ENCODE measurements at places on chromosomes 5 and 9.

DNA sequence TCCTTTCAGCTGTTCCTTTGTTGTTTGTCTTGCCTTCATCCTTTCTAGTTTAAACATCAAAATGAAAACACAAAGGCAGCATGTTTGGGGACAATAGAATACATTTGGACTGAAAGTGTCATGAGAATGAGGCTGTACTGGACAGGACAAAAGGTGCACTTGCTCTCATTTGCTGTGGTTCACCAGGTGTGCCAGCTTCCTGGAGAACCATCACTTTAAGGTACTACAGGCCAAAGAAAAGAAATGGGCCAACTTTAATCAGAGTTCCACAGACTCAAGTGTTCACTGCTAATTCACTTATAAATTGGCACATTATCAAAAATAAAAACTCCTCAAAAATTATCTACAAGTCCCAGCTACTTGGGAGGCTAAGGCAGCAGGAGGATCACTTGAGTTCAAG, 53.8 kb downstream of the ABHD17B start:
- DNase-seq = no peak

DNA sequence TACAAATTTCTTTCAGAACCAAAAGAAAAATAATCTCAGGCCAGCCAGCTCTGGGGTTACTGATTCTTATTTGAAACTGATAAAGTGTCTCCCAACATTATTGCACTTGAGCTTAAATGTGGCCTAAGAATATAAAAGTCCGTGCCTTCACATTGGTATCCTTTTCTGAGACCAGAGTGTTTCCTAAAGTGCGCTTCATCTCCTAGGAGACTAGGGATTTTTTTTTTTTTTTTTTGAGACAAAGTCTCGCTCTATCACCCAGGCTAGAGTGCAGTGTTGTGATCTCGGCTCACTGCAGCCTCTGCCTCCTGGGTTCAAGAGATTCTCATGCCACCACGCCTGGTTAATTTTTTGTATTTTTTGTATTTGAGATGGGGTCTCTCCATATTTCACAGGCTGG, 23.6 kb upstream of the KCNIP1 start:
- DNase-seq = no peak

DNA sequence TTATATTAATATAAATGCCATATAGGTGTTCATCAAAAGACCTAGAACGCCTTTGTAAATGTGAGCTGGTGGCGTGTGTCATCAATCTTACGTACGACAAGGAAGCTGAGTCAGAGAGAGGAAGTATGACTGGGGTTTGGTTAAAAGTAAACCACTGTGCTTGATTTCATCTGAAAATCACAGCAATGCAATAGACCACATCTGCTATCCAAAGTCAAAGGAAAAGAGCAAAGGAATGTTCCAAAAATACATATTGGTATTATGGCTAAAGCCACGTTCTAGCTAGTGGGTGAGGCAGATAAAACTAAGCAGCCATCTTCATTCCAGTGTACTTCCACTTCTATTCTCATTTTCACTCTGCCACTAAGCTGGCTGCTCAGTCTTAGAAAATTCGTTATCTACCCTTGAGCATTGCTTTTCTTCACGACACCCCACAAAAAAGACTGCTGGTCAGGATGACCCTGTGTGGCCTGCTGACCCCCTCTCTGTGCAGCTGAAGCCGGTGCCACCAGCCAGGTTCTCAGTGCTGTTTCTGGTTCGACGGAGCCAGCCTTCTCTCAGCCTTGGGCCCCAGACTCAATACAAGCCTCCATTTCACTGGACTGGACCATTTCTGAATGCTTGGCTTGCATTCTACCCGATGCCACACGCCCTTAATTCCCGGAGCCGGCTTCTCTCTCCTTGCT, 23.8 kb downstream of the SHC3 start:
- DNase-seq = peak; percentile 54

- peak; percentile 18 for DNase-seq
These were observed 677 bp upstream of the TXNDC15 start for GRCh38 chr5:134873494-134873893.

DNA sequence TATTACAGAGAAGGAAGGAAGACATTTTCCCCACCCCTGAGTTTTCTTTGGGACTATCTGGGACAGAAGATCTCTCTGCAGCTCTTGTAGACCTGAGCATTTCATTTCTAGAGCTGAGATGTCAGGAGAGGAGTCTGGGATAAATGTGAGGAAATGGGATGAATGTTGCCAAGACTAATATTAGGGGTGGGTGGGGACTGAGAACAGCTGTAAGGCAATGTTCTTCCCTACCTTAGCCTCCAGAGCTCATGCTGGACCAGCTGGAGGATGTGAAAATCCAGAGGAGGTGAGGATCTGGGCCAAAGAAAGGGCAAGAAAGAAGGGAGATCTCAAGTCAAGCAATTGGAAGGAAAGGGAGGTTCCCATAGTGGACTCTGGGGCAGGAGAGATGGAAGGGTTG, 23.1 kb upstream of the FOXD1 start:
- no peak for DNase-seq

DNA sequence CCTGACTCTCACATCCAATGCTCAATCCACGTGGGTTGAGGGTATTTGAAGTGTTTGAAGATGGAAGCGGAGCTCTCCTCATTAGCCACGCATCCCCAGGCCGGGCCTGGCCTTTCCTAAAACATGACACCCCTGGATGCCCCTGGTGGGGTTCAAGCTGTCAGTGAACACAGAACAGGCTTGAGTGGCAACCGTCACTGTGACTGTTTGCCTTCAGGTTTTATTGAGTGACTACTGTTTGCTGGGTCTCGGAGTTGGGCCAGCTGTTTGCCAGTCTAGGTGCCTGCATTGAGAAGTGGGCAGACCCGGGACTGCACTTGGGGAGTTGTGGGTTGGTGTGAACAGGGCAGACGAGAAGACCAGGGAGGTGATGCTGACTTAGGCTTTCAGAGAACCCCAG, 7.8 kb upstream of the OLFM1 start:
- DNase-seq = no peak

DNA sequence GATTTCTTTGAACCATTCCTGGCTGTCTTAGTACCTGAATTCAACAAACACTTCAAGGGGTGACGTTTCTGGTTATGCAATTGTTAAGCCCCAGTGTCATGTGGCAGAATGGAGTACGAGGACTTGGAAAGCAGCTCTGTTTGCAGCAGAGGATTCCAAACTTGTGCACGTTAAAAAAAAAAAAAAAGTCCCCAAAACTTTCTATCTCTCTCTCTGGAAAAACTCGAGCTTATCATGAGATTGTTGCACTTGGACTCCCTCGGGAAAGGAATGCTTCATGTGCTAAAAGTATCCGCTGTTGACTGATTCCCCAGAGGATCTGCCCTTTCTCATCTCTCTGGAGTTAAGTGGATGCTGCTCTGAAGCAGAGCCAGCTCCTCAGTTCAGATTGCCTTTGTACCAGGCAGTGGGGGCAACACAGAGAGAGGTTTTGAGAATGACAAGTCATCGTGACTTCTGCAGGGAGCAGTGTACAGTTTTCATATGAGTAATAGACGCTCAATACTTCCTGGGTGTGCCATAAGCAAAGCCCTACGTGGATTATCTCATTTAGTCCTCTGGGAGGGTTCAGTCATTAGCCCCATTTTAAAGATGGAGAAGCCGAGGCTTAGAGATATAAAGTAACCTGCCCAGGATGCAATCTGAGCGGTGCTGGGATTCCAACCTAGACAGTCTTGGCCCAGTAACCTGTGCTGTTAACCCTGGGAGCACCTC, 28.1 kb downstream of the TMOD1 start:
- no peak for DNase-seq

DNA sequence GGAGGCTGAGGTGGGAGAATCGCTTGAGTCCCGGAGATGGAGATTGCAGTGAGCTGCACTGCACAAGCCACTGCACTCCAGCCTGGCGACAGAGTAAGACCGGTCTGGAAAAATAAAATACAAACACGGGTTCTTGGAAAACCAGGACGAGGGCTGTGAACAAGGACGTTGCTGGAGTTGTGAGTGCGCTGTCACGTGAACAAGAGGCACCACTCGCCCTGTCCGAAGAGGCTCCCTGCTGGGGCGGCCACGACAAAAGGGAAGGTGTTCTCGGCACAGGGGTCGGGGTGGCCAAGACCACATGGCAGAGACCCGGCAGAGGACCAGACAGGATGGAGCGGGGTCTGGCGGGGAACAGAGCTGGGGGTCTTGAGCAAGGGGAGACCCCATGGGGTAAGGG, 30.6 kb upstream of the UBAC1 start:
- no peak for DNase-seq

GRCh38 chr5:151671950-151672349, 14.8 kb downstream of the SPARC start:
- DNase-seq = no peak

GRCh38 chr5:110441035-110441434, 285.4 kb downstream of the TMEM232 start:
- DNase-seq = peak; percentile 44

DNA sequence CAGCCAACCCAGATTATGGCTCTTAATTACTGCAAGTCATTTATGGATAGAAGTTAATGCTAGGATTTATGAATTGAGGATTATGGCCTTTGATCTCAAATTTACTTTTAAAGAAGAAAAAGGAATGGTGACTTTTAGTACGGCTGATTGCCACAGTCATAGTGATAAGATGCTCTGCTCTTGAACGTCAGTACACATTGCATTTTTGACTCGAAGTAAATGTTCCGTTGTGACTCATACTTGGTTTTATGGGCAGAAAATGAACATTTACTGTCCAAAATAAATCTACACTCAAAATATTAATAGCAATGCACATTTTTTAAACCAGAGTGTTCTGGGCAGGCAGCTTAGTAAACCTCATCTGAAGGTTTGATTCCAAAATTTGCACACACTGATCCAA, 830 bp downstream of the ADAMTSL1 start:
- DNase-seq = no peak

DNA sequence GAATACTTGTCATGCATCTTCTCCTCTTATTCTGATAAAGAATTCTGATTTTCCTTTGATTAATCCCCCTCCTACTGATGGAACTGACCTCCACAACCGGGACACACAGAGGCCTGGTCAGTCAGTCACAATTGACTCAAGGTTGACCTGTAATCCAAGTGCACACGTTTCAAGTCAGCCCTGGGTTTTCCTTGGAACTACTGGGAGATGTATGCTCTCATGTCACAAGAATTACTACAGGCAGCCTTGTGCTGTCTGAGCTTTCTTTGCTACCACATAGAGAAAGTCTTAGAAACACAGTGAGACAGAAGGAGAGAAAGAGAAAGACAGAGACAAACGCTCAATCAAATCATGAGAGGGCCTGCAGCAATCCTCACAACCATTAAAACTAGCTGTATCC, 345.8 kb downstream of the PDE4D start:
- DNase-seq = no peak

DNA sequence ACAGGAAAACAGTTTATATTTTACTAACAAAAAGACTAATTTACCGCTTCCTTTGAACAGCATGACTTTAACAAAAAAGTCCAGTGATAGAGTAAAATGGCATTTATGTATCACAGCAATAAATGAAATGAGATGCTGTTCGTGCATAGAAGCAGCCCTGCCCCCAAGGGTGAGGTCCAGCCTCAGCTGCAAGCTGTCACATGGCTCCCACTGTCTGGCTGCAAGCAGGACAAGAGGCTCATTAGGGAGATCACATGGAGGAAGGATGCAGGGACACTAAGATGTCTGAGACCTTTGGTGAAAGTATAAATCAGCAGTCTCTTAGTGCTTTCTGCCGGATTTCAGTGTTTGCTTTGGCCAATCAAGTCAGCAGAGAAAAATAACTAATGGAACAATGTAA, 23.0 kb downstream of the GDNF start:
- no peak for DNase-seq

DNA sequence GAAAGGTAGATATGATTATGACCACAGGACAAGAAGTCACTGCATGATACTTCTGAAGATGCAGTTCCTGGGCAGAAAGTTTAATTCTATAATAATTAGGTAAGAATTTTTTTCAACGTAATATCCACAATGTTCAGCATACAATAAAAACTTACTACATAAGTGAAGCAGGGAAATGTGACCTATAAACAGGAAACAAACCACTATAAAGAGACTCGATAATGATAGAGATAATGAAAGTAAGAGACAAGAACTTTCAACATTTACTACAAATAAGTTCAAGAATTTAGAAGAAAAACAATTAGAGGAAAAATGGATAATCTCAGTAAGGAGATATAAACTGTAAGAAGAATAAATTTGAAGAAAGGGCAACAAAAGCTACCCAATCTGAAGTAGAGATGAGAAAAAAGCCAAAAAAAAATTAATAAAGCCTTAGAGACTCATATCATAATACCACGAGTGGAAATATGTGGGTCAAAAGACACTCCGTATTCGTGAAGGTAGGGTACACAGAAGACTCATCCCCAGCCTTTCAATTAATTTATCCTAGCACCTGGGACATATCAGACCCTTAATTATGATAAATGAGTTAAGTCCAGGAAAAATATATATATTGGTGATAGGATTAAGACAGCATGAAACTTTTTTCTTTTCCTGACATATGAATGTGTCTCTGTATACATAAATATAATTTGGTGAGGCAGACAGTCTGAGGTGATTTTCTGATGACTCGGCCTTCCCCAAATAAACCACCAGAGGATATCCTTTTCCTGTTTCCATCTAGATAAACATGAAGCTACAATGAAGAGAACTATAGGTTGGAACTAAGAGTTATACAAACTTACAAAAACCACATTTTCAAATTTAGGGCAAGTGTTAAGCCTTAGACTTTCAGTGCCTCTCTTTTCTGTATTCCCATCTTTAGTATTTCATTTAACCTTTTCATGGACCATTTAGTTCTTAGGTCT, 120.4 kb downstream of the RAPGEF6 start:
- peak; percentile 78 for DNase-seq

GRCh38 chr9:114424126-114424525, 36.3 kb upstream of the AKNA start:
- DNase-seq = no peak

GRCh38 chr5:141760193-141760592, 78.2 kb upstream of the ARAP3 start:
- DNase-seq = no peak

GRCh38 chr5:169812786-169813185, 167.5 kb downstream of the INSYN2B start:
- no peak for DNase-seq

DNA sequence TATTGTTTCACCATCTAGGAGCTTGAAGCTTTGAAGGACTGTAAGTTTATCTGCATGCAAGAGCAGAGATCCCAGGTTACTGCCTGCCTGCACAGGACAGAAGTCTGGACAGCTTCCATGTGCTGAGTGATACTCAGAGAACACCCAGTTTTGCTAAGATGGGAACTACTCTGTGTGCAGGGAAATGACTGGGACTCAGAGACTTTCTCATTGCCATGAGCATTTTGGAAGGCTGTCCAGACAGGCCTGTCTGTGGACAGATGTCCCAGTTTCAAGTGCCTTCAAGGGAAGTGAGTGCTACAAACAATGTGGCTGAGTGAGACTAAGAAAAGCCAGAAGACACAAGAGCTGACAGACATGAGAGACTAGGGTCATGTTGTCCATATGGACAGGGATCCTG, 19.2 kb upstream of the ZNF131 start:
- no peak for DNase-seq
